ENCODE measurements at places on chromosomes 5 and 9.

- no peak for ATAC-seq
These were observed 109.8 kb upstream of the ZNF462 start for GRCh38 chr9:106753155-106753671.

DNA sequence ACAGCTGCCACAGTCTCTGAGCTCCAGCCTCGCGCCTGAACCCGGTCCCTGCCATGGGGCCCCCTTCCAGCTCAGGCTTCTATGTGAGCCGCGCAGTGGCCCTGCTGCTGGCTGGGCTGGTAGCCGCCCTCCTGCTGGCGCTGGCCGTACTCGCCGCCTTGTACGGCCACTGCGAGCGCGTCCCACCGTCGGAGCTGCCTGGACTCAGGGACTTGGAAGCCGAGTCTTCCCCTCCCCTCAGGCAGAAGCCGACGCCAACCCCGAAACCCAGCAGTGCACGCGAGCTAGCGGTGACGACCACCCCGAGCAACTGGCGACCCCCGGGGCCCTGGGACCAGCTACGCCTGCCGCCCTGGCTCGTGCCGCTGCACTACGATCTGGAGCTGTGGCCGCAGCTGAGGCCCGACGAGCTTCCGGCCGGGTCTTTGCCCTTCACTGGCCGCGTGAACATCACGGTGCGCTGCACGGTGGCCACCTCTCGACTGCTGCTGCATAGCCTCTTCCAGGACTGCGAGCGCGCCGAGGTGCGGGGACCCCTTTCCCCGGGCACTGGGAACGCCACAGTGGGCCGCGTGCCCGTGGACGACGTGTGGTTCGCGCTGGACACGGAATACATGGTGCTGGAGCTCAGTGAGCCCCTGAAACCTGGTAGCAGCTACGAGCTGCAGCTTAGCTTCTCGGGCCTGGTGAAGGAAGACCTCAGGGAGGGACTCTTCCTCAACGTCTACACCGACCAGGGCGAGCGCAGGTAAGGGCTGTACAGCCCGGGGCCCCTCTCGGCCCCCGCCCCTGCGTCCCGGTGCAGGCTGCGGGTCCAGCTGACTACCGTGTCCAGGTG is 509 bp downstream of the LVRN start:
- peak; percentile 29 for ATAC-seq

GRCh38 chr9:84701801-84702200 is 32.3 kb downstream of the NTRK2 start:
- ATAC-seq = peak; percentile 87

DNA sequence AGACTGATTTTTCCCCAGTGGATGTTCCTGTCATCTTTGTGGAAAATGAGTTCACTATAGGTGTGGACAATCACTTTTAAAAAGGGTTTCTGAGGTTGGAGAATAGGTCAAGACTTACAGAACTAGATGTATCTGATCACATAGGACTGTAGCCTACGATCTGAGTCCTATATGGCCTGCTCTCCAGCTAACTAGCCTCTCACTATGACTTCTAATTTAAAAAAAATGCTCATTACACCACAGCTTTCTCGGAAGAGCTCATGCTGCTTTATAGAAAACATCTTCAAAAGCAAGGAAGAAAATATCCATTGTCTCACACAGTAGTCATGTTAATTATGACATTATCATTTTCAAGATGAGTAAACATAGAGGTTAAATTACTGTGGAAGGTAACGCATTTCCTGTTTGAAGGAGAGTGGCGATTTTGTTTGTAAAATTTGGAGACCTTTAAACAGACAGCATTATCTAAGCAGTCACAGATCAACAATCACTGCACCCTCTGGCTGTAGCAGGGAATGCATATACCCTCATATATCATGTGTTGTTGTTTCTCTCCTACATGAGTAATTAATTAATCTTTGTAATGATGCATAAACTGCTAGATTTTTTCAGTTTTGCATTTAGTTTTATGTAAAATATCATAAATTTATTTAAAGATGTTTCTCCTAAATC is 573.7 kb downstream of the GABRG2 start:
- no peak for ATAC-seq

DNA sequence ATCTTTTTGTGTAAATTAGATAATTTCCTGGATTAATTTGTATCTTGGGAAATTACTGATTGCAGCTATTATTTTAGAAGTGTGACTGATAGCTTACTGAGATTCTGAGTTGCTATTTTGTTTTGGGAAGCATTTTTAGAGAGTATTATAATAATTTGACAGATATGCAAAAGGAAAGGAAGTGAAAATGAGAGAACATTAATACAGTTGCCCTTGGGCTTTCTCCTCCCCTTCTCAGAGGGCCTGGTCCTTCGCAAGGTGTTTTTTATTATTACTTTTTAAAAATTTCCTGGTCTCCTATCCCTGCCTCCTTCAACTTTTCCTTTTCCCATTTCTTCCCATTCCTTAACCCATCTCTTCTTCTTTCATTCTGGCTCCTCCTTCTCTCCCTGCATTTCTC is 32.6 kb downstream of the UBAP1 start:
- ATAC-seq = no peak

DNA sequence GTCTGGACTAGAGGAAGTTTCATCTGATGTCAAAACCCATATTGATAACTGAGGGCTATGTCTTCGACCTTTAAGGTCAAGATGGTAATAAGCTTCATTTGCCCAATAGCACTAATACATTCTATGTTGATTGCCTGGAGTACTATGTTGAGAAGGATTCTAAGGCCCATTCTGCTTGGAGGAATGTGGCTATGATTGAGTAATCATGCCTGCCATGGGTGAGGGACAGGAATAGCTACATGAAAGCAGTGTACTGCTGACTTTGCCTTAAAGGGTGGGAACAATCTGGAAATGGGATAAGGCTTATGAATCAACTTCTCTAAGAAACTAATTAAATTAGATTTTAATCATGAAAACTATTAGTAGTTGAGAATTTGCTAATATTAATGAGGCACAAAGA is 13.6 kb downstream of the NNT start:
- no peak for ATAC-seq

- ATAC-seq = no peak
These were observed 299.2 kb downstream of the EDIL3 start for GRCh38 chr5:84085387-84086041.

GRCh38 chr9:114852050-114852594 is 46.3 kb upstream of the TNFSF15 start:
- no peak for ATAC-seq

GRCh38 chr9:35618854-35619799 is 914 bp upstream of the CD72 start:
- ATAC-seq = peak; percentile 77

DNA sequence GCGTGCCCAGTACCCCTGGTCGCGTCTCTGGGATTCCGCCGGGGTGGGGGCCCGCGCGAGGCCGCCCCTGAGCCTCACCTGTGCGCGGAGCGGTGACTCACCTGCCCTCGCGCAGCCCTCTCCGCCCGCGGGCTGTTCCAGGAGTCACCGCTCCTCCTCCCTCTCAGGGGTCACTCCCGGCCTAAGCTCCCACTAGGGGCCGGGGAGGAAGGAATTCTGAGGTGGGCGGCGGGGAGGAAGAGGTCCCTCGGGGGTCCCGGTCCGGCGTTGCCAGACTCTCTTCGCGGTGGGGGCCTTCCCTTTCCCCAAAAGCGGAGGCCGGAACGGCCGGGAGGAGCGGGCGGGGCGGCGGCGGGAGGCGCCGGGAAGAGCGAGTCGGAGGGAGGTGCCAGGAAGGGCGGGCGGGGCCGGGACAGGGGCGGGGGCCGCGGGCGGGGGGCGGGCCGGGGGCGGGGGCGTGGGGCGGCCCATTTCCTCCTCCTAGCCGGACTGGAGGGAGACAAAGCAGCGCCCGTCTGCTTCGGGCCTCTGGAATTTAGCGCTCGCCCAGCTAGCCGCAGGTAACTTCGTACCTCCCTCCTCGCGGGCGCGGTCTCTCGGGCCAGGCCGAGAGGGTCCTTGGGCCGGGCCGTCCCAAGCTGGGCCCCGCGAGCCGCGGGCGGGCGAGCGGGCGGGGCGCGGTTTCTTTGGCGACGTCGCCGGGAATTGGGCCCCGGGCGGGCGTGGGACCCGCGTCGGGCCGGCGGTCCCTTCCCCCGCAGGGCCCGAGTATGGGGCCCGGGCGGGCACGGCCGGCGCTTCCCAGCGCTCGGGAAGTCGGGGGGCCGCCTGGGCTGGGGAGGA is at the start of gene CTNNA1:
TSS of gene CTNNA1 (plus strand) at position 475 of the 843 bp plus-strand sequence. CDS start 28,500 bp downstream, outside the sequence.
- peak; percentile 25 for ATAC-seq

DNA sequence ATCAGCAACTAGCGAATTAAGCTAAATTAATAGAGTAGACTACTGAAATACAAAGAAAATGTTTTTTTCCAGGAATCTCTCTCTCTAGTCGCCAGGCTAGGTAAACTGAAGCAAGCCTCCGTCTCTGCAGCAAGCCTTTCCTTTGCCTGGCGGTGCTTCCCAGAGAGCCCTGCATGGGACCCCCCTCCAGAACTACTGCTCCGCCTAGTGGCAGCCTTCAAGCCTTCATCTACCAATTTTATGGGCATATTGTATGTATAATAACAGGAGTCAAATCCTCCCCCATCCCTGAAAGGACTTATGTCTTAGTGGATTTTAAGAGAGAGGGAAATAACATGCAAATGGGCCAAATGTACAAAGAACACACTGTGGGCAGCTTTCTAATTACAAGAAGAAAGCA is 241.9 kb downstream of the SAXO1 start:
- ATAC-seq = no peak

- ATAC-seq = no peak
These were observed 156.4 kb downstream of the ST8SIA4 start for GRCh38 chr5:100746730-100747129.
